ENCODE measurements at places on chromosomes 5 and 9.

- no peak for DNase-seq
Measured at GRCh38 chr9:31032206-31032605, 1352.2 kb upstream of the ACO1 start.

GRCh38 chr5:3194271-3194670 is 401.4 kb upstream of the IRX1 start:
- no peak for DNase-seq

DNA sequence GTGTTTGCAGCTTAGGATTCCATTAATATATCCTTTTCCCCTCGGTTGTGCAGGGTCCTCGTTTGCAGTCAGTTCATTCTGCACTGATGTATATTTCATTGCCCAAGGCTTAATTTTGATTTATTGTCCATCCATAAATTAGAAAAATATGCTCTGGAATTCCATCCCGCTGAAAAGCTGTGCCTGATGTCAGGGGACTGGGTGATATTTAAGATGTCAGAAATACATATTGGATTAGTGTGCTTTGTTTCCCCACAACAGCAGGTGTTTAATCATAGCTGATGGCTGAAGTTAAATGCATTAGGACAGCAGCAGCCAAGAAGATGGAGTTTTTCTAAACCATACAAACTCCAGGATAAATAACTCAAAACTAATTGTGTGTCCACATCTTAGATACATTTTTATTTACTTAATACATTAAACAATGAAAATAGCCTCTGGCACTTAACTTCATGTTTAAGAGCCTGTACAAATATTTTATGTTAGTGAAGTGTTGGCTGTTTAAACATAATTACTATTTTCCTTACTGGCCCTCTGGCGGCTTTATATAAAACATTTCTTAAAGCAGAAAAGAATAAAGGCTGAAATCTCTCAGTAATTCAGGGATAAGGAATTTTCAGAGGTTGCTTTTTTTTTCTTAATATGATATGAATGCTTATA is 170.4 kb upstream of the TBCA start:
- DNase-seq, result no peak

- DNase-seq, result no peak
Measured at GRCh38 chr9:13140843-13141592, 138.5 kb downstream of the MPDZ start.

DNA sequence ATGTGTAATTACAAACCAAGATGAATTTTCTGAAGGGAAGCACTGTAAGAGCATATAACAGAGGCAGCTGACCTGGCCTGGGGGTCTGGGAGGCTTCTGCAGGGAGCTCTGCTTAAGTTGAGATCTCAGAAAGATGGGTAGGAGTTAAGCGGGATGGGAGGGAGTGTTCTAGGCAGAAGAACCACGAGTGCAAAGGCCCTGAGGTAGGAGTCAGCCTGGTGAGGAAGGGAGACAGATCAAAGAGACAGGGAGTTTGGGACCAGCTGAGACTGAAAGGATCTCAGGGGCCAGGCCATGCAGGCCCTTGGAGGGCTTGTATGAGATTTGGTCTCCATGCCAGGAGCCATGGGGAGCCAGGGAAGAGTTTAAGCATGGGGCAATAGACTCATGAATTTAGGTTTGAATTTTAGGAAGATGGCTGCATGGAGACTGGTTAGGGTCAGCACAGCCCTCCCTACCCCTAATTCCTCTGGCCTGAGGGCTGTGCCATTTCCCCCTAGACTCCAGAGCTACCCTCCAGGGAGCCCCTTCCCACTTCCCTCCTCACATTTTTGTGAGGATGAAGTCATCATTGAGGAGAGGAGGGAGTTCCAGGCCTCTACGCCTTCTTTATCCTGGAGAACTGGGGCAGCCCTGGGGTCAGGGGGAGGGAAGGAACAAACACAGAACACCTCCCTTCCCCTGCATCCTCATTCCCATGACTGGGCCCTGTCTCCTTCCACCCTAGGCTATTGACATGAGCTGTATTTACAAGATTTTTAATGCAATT is 4.8 kb upstream of the ARAP3 start:
- DNase-seq, result no peak

DNA sequence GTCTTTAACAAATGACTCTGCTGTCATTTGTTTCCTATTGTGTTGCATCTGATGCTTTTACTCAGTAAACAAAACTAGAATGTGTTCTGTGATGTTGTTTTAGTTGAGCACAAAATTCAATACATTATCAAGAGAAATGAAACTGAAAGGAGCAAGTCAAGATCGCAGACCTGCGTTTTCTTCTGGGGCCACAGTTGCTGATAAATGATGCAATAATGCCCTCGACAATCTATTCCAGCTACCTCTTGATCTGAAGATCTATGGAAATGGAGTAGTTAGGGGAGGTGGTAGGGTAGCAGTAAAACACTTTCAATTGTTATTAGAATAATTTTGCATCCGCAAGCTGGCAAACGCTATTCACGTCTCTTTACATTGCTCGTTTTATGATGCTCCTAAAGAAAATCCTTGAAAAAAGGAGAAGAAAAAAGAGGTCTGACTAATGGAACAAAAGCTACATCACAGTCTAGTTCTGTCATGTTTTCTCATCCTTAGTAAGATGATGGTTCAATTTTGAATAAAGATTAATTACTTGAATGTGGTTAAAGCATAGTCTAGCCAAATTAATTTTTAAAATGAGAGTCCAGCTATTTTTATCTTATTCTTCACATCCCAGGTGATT is 1.6 kb downstream of the ZNF366 start:
- DNase-seq, result no peak

DNA sequence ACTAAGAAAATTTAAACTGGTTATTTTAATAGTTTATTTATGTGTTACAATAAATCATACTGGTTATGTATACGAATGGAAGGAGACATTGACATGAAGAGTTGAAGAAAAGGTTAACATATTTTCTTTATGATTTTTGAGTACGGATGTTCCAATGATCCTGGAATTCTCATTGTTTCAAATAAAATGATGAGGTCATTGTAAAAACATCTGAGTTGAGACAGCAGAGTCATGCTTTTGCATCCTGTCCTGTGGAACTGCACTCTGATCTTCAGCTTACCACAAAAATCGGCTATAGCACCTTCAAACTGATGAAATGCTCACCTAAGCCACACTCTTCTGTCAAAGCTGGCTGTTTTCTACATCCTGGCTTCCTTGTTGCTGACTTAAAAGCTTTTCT is 67.8 kb downstream of the PTCD2 start:
- no peak for DNase-seq

DNA sequence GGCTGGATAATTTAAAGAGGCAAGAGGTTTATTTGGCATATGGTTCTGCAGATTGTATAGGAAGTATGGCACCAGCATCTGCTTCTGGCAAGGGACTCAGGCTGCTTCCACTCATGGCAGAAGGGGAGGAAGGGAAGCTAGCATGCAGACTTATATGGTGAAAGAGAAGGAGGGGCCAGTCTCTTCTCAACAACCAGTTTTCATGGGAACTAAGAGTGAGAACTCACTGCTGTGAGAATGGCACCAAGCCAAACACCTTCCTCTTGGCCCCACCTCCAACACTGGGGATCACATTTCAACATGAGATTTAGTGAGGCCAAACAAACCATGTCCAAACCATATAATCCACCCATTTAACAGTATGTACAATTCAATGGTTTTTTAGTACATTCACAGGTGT is 113.3 kb upstream of the SHB start:
- no peak for DNase-seq
